EH (cell line): ENCODE measurements at places on chromosomes 3 and 15.

DNA sequence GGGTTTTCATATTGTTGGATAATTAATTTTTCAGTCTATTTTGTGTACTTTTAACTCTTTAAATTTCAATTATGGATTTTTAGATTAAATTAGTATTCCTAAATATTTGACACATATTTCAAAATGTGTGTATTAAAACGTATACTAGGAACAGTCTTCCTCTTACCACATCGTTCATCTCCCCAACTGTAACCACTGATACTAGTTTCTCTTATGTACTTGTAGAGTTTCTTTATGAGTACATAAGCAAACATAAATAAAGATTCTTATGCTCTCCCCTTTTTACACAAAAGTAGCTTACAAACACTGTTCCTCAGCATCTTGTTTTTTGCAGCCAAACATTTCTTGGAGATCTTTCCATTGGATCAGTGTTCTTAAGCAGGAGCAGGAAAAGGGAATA, 45.9 kb downstream of the CMSS1 start:
- no peak for DNase-seq

- no peak for DNase-seq
Measured at GRCh38 chr3:192931825-192932224, 14.2 kb upstream of the MB21D2 start.

GRCh38 chr3:53818221-53819162, 27.7 kb downstream of the CHDH start:
- no peak for DNase-seq

- no peak for DNase-seq
Measured at GRCh38 chr3:17151598-17152373, 267.0 kb downstream of the PLCL2 start.
